RWPE2 (cell line): ENCODE measurements at places on chromosomes 1 and 21.

- no peak for DNase-seq
Observed at GRCh38 chr1:41498391-41498790, 13.9 kb upstream of the EDN2 start.

- DNase-seq, result no peak
Observed at GRCh38 chr1:89941110-89941766, 53.7 kb upstream of the ZNF326 start.

GRCh38 chr1:94954263-94955220, 27.6 kb upstream of the CNN3 start:
- no peak for DNase-seq

DNA sequence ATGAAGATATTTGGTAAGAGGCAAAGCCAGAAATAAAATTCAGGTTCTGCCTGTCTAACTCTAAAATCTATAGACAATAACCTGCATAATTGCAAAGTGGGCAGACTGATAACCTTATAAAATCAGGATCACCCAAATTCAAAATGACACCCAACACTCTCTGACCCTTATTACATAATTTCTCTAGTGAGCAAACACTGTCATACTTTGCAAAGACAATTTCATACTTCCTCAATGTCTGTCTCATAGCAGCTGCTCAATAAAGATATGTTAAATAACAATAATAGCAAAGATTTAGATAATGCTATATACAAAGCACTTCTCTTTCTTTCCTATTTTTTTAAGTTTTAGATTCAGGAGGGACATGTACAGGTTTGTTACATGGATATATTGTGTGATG, 118.5 kb downstream of the UCHL5 start:
- no peak for DNase-seq

GRCh38 chr1:234315091-234315541, 58.1 kb upstream of the COA6 start:
- no peak for DNase-seq

DNA sequence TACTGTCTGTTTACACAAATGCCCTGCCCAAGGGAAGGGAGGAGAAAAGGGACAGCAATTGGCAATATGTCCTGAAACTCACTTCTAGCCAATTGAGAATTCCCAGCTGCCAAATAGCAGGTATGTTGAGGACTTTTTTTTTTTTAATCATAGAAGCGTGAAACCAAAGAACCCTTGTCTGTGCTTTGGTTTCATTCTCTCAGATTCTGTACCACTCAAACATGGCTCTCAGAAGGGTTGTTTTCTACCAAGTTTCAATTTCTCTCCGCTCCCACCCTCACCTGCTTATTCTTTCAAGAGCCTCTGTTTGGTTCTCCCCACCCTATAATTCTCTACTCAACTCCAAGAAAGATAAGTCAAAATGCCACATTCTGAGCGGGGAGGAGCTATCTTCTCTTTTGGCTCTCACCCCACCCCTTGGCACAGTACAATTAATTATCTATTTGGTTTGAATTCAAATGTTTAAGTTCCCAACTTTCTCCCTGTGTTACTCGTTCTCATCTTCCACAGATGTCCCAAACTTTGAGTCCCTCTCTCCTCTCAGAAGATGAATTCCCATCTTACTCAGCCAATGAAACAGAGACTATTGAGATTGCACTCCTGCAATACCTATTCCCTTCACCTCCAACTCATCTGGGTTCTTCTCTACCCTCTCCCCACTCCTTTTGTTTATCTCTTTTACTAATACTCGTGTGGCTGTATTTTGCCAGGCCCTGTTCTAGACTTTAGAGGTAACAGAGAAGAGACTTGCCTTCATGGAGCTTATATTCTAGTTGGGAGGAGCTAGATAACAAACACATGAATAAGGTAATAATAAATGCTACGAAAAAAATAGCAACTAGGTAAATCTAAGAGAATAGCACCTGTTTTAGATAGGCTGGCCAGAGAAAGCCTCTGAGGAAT, 3.9 kb upstream of the TP53BP2 start:
- DNase-seq, result no peak

DNA sequence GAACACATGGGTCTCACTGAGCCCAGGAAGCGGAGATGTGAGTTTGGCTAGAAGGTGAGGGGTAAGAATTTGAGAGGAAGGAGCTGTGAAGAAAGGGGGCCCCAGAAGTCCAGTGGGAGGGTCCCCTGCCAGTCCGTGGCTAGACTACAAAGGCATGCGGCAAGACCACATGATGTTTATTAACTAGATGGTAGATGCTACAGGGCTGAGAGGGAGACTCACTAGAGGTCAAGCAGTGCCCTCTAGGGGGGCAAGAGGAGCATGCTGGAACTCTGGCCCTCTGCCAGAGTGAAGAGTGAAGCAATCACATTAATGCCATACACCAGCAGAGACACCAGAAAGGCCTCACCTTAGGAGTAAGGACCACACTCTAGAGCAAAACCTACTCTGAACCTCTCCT, 12.2 kb downstream of the KIAA0319L start:
- DNase-seq, result no peak

DNA sequence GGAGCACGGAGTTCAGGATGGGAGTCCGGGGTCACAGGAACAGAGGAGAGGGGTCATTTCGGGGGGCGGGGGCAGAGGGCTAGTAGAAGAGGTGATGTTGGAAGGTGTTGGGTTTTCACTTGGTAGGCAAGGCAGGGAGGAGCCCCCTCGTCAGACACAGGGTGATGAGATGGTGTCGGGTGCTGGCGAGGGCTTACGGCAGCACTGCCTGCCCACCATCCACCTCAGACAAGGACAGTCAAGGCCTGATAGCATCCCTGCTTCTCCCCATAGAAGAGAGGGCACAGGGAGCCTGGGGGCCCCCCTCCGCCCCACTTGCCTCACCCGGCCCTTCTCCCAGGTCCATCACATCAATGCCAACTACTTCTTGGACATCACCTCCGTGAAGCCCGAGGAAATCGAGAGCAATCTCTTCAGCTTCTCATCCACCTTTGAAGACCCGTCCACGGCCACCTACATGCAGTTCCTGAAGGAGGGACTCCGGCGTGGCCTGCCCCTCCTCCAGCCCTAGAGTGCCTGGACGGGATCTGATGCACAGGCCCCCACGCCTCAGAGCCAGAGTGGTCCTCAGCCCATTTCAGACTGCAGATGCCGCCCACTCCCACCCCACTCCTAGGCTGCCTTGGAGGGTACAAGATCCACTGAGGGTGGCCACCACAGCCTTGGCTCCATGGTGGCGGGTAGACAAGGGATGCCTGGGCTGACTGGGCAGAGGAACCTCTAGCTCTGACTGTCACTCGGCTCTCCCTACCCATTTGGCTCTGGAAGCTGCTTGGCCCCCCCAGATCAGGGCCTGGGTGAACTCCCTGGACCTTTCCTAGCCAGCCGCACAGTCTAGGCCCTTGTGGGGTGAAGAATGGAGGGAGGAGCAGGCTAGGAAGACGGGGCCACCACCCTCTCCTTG, 4.3 kb upstream of the MTFR1L start:
- no peak for DNase-seq

DNA sequence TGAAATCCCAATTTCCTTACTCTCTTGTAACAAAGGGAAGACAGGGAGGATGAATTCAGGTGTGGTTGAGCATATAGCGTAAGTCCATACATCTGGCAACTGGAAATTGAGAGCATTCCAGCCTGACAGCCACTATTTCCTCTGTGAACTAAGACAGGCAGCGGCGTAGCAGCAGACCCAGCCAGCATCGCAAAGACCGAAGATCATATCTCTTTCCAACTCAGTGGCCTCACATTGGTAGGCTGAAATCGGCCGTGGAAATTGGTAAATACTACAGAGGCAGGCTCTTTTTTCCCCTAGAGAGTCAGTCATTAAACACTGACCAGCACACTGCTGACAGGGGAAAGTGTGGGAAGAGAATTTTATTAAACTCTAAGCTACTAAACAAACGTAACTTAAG, 43.4 kb downstream of the TARBP1 start:
- DNase-seq, result no peak

DNA sequence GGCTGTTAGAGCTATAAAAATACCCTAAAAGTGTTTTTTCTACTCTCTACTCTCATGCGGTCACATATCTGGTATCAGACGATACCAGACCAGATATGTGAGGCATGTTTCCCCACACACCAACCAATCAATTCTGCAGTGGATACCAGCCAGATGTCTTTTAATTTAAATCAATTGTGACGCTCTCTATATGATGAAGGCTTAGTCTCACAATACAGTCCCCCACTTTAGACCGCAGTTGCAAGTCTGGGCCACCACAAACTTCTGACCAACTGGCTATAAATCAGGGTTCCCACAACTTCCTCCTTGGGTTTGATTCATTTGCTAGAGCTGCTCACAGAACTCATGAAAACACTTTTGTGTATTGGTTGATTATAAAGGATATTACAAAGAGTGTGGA, 586.1 kb upstream of the ZP4 start:
- no peak for DNase-seq

DNA sequence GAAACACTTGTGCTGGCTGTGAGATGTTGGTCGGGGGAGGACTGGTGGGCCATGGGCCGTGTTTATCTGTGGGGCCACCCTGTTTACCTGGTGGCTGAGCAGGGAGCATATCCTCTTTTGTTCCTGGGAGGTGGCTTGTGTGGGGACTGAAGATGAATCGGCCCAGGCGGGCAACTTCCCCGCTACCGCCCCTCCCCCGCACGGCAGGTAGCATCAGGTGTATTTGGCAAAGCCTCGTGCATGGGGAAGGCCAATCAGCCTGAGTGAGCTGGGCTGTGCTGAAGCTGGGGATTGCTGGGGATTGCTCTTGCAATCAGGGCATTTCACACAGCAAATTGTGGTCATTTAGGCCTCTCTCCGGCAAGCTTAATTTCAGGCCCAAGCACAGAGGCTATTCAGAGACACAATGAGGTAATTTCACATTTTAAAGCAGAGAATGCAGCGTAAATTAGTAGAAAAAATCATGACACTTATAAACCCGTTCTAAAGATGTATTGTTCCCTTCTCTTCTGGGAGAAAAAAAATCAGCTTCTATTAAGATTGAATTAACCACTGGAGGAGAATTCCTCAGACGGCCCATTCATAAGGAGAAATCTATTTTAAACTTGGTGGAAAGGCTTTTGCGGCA, 197.7 kb upstream of the POU3F1 start:
- DNase-seq, result no peak

GRCh38 chr21:34684174-34684876, 15.5 kb downstream of the CLIC6 start:
- DNase-seq, result no peak

DNA sequence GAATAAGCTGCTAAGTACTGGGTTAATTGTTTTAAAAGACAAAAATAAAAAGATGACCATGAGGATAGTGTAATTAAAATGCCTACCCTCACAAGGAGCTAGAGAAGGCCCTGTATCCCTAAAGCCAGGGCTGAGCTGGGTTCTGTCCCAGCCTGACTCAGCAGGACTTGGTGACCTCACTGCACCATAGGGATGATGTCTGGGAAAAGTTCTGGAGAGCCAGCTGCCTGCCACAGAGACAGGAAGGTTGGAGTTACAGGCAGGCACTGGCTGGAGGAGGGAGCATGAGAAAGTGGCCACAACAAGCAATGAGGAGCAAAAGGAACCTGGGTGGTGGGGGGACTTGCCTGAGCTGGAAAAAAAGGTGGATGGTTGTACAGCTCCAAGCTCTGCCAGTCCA, 5.7 kb upstream of the TNR start:
- DNase-seq, result no peak

GRCh38 chr1:156248323-156248683, 447 bp upstream of the PAQR6 start:
- DNase-seq, result no peak

DNA sequence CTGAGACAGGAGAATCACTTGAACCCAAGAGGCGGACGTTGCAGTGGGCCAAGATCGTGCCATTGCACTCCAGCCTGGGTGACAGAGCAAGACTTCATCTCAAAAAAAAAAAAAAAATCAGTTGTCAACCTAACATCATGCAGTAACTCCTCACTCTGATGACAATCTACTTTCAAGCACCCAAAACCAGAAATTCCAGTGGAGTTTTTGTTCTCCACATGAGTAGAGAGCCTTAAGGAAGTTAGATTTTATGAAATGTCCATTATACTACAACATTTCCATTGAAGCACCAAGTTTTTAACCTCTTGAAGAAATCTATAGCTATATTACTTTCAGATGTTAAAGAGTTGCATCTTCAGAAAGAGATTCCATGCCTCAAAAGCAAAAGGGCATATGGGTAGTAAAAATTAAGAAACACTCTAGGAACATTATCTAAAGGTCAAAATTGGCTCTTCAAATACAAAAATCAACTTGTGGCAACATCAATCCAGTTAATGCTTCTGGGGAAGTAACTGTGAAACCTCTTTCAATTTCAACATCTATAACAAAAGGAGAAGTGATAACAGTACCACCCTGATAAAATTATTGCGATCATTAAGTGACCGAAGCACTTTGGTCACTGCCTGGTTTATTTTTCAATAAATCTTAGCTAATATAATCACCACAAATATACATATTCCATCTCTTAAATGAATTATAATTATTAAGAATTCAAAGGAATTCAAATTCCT, 7.7 kb downstream of the LPGAT1 start:
- no peak for DNase-seq

DNA sequence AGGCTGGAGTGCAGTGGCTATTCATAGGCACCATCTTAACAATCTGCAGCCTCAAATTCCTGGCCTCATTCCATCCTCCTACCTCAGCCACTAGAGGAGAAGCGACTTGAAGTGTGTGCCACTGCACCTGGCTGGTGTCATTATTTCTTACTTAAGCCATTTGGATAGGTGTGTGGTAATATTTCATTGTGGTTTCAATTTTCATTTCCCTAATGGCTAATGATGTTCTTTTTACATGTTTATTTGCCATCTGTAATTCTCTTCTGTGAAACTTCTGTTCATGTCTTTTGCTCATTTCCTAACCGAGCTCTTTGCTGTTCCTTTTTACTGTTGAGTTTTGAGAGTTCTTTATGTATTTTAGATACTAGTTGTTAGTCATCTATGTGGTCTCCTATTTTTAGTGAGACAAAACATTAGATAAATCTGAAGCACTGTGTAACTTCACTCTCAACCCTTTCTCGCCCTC, 66.8 kb downstream of the SLC27A3 start:
- DNase-seq, result no peak

GRCh38 chr1:61067446-61068019, 14.8 kb upstream of the NFIA start:
- DNase-seq, result no peak

- DNase-seq, result no peak
Observed at GRCh38 chr21:38788275-38788905, 17.3 kb upstream of the ETS2 start.

DNA sequence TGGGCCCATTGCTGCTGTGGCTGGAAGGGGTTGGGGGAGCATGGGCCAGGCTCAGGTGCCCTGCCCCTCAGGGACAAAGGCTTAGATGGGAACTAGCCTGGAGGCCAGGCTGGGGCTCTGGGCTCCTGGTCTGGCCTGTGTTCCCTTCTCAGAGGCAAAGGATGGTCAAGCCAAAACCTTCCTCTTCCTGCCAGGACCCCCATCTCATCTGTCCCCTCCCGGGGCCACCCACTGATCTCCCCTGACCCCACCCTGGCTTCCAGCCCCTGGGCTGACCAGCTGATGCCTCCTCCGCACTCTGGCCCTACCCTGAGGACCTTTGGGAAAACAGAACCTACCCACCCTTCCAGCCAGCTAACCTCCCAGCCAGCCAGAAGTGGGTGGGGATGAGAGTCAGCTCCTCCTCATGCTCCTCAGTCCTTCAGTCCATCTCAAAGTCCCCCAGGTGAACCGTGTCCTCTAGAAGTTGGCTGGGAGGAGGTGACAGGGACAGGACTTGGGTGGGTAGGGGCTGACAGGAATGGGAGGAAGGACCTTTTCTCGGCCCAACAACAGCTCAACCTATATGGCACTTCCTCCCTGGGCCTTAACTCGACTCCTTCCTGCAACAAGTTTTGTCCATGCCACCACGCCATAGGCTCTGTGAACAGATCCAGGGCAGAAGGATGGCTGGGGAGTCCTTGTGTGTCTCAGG, 7.5 kb downstream of the PEAR1 start:
- DNase-seq, result no peak
